MCF 10A (cell line): ENCODE measurements at places on chromosomes 1 and 21. TPM values are rescaled to one million over a fixed set of nuclear protein-coding genes. Genes with fewer than 3 reads are reported as not detected.
A peak's percentile ranks its signal among the peaks of the same experiment; 100 is the strongest.

GRCh38 chr21:40422896-40423635 is 423.9 kb downstream of the DSCAM start:
- DNase-seq: no peak

DNA sequence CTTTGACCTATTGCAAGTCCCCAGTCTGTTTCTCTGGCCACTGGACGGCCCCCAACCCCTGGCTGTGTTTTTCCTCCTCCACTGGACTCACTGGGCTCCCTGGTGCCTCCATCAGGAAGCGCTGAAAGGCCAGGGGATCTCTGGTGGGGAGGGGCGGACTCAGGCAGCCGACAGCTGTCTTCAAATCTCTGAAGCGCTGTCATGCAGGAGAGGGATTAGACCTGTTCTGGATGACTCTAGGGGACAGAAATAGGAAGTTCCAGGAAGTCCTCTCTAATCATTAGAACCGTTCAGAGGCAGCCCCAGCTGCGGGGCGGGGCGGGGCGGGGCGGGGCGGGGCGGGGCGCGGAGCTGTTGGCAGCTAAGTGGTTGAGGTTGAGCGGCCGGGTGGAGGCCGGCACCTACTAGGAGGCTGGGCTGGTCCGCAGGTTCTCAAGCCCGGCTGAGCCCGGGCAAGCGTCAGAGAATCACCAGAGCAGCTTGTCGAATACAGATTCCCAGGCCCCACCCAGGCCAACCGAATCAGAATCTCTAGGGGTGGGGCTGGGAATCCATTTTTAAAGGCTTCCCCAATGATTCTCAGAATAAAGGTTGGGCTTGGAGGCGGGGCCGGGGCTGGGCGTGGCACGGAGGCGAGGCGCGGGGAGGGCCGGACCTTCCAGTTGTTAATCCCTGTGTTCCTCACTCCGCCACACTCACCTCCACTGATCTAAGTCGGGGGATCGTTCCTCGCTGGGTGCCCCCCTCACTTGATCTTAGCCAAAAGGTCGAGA is 11.4 kb upstream of the PHLDA3 start:
- DNase-seq: peak; percentile 94

DNA sequence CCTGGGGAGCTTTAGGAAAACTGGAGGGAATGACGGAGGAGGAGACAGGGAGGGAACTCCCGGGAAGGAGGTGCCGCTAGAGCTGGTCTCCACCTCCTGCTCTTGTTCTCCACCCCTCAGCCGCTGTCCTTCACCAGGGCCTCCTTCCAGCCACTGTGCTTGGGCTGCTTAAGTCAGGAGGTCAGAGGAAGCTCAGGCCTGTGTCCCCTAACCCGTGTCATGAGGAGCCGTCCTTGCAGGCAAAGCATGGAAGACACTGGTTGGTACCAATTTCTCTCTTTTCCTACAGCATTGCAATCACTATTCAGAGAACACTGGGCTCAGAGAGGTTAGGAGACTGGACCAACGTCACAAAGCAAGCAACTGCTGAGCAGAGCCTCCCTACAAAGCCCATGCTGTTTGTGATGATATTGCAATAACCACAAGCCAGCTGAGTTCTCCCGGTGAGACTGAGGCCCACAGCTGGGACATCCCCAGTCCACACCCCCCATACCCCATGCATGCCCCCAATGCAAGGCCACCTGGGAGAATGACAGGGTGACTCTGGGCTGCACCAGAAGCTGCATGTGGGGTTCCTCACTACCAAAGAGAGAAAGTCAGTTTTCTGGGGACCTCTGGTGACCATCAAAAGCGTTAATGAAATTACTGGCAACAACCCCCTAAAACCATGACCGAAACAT is 427.5 kb downstream of the NPHP4 start:
- DNase-seq: no peak

GRCh38 chr1:224381880-224382548 is 25.3 kb downstream of the CNIH4 start:
- no peak for DNase-seq

Gene HSPB7
- not detected in 2 replicates for total RNA-seq

Gene GREM2
- total RNA-seq: 0.10 TPM in 1 of 2 replicates, not detected in the other

Gene SH2D2A
- 19.2 and 27.9 TPM in 2 replicates for total RNA-seq
